ENCODE measurements at places on chromosomes 6 and 20.

DNA sequence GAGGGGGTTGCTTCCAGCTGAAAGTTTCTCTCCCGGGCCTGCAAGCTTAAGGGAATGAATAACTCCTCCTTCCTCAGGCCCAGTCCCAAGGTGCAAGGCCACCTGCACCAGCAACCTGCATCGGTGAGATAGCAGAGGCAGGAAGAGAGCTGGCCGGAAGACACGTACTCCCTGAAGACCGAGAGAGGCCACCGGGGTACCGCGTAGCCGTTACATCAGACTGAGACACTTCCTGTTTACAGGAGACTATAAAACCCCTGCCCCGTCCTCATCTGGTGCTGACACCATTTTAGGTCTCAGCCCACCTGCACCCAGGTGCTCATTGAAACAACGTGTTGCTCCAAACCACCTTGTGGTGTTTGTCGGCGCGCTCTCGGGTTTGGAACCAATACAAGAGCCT lies 60.5 kb upstream of the PRND start:
- DNase-seq: no peak

DNA sequence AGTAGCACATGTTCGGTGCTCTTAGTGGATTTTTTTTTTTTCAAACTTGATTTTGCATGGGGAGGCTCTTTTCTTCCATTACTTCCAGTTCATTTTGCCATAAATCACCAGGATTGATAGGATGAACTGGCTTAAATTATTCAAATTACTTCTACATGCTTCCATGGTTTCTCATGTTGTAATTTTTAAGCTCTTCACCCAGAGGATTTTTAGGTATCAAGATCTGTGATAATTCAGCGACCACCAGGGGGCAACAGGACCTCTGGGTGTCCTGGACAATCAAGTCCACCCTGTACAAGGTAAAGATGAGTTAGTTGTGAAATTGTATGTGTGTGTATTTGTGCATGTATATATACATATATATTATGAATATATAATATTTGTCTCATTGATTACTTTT lies 4.2 kb upstream of the EPHA7 start:
- no peak for DNase-seq

DNA sequence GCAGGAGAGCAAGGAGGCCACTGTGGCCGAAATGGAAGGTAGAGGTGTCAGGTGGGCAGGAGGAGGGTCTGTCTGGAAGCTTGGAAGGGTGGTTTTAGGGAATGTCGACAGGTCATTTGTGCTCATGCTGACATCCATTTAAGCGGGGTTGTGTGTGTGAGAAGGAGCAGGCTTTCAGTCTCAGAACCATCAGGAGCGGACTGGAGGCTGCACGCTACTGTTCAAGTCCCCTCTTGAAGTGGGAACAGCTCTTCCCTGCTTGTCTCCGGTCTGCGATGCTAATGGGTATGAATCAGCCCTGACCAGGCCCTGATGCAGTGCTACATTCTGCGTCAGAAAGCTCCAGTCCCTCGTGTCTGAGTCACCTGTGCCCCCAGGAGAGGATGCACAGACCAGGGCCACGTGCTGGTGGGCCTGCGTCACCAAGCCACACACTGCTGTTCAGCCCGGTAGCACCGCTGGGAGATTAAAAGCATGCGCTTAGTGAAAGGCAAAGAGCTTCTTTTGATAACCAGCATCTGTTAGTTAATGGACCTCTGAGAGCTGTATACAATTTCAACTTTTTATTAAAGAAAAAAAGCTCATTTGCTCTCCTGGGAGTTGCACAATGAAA lies 58.0 kb downstream of the APCDD1L start:
- peak; percentile 75 for DNase-seq

- no peak for DNase-seq
Measured at GRCh38 chr6:134431421-134431859, 113.5 kb upstream of the SGK1 start.

GRCh38 chr6:150981095-150981494 lies 115.6 kb downstream of the MTHFD1L start:
- no peak for DNase-seq

DNA sequence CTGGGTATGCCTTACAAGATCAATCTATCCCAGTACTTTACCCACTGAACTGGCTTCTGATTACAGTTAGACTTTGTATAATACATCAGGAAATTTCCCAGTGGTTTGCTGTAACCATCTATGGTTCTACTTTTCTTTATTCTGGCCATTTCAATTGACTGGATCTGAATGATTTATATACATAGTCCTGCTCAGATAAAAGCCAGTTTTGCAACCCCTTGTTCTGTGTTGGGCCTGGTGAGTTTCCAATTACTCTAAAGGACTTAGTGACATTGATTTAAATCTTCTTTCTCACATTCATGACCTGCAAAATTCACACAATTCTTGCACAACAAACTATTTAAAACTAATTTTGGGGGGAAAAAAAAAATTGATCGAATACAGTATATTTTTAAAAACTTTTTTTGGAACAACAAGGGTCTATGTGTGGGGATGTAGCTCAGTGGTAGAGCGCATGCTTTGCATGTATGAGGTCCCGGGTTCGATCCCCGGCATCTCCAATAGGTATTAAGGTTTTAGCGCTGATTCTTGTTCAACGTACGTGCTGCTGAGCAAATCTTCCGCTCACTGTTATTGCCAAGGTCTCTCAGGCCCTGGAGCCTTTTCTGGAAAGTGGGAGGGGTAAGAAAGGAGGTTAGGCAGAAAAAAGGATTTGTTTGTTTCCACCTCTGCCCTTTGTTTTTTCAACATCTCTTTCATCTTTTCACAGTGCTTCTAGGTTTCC lies 117.5 kb downstream of the GPX5 start:
- DNase-seq: no peak

DNA sequence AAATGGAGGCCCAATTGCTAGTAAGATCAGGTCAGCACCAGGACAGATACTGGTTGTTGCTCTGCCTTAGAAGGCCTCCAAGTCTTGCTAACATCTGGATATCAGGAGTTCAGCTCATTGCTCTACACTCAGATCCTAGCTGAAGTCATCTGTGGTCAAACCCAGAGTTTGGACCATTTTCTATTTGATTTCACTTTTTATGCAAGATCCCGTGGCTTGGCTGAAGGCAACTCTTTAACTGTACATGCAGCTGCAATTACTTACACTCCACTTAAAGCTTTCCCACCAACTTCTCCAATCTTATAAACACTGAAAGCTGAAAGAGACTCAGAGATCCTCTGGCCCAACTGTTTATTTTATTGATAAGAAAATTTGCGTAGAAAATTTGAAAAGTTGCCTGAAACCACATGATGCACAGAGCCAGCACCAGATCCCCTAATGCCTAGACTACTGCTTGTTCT lies 2.7 kb downstream of the SLC17A2 start:
- no peak for DNase-seq

DNA sequence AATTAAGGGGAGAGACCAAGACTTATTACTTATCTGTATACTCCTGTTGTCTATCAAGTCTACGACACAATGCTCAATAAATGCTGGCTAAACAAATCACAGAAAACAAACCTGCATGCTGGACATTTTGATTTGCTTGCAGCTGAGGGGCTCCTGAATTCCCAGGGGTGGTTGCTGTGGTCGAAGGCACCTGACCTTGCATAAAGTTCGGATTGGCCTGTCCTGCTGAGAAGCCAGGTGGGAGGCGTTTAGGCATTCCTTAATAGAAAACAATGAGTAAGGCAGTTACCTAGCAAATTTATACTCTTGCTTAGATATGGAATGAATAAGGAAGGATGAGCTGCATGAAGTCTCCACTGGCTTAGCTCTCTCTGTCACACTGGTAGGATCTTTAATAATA lies 50.5 kb downstream of the TP53INP2 start:
- no peak for DNase-seq
